ENCODE measurements at places on chromosomes 1 and 21. TPM values are rescaled to one million over a fixed set of nuclear protein-coding genes. Genes with fewer than 3 reads are reported as not detected.

DNA sequence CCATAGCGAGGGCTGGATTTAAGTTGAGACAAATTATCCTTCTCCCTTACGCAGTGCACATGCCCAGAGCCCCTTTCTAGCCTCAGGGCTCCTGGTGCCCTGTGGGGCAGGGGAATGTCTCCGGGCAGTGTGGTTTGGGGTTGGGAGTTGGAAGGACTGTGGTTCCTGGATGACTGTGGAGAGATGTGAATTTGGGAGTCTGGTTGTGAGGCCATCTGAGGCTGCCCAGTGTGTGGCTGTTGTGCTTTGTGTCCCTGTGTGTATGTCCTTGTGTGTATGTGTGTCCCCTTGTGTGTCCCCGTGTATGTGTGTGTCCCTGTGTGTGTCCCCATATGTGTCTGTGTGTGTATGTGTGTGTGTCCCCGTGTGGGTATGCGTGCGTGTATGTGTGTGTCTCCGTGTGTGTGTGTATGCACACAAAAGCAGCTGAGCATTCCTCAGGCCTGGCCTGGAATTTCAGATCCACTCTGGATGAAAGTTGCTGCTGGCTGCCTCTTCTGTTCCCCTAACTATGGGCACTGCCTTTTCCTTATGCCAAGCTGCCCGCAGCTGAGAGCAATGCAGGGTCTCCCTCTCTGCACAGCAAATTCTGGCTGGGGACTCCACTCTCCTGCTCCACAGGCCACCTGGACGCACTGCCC, 65.4 kb downstream of the UBIAD1 start:
- DNase-seq = no peak

DNA sequence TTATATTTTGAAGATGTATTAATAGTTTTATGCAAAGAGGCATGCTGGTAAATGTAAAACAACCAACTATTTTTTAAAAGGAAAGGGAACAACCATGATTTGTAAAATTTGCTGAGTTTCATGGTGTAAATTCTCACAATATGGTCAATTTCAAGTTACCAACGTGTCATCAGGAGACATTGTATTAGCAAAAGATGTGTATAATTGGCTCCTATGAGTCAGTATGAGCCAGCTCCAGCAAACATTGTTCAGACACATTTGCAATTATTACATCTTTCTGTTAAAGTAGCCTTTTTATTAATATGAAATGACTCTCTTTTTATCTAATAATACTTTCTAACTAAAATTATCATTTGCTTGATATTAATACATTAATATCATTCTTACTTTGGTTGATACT, 15.3 kb downstream of the CFH start:
- DNase-seq = no peak

GJC2 gene
- 0.49 TPM for total RNA-seq

DNA sequence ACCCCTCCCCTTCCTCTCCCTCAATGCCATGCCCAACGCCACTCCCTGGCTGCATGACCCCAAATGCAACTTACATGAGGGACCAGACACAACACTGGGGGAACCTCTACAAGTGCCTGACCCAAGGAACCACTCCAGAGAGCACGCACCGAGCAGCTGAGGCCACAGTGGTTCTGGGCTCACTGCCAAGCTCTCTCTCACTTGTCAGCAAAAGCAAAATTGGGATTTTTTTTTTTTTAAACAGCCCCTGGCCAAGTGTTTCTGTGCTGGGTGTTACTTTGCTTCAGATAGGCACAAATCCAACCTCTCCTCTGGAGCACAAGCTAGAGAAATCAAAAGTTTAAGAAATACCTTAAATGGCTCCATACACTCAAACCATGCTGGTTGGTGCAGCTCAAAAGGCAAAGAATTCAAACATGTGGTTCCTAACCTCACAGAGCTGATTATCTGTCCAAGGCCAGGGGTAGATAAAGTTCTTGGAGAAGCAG, 363.0 kb downstream of the SETD4 start:
- peak; percentile 65 for DNase-seq

DNA sequence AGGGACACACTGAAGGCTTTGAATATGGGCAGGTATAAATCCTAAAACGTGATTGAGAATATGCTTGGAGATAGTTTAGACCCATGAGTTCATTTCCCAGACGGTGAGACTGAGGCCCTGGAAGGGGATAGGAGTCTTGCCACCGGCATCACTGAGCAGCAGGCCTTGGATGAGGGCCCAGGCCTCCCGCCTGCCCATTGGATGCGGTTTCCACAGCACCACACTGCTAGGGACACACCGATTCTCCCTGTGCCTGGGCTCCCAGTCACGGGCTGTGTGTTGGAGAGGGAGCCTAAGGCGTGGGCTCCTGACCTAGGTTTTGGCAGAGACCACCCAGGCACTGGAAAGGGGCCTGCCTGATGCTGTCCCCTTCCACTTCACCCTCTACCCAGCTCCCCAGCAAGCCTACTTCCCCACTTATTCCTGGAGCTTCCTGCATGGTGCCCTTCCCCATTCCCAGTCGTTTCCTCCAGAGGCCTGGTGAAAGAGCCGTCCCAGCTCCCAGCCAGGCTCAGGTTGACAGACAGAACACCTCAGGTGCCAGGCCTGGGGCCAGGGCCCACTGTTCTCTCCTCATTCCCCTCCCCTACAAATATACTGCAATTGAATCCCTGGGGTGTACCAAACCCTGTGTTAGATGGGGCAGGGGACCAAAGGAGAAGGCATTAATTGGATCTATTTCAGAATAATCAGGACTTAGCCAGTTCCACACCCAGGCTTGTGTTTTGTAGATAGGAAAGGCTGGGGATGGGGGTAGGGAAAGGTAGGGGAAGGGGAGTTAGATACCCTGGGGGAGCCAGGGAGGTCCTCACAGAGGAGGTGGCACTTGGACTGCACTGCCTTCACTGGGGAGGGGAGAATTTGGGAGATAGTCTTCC, 3.4 kb downstream of the FOXO6 start:
- no peak for DNase-seq

KCNE2 gene
- not detected for total RNA-seq

DNA sequence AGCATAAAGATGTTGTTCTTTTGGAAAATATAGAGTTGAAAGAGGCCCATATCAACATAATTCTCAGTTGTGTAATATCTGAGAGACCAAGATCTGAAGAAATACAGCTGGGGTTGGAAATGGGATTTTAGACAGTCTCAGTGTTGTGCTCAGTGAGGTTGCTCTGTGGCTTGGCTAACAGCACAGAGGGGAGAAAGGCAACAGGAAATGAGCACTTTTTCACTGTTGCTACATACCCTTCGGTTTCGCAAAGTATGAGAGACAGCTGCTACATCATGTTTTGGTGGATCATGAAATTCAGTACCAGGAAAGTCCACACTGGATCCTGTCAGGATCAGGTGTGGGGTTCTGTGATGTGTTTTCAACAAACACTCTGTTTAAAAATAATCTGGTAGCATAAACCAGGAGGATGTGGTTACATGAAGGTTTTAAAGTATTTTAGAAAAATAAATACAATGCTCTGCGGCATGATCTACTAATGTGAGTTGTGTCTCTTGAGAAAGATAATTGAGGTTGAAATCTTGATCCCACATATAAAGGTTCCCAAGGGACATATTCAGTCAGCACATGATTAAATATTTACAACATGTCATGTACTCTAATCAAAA, 7.0 kb upstream of the GPR88 start:
- DNase-seq = no peak

DNA sequence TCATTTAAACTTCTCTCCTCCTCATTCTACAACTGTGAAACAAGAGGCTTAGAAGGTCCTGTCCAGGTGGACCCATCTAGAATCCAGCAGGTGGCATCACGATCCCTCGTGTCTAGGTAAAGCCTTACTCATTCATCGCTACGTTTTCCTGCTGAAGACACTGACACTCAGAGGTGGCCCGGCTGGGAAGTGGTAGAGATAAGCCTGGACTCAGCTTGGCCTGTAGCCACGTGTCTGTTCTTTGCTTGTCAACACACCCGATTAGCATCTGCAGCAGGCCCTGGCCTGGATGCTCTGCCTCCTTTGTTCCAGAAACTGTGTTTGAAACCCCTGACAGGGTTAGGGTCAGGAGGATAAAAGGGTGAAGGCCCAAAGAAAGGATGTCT, 43.4 kb downstream of the PARP1 start:
- no peak for DNase-seq

DNA sequence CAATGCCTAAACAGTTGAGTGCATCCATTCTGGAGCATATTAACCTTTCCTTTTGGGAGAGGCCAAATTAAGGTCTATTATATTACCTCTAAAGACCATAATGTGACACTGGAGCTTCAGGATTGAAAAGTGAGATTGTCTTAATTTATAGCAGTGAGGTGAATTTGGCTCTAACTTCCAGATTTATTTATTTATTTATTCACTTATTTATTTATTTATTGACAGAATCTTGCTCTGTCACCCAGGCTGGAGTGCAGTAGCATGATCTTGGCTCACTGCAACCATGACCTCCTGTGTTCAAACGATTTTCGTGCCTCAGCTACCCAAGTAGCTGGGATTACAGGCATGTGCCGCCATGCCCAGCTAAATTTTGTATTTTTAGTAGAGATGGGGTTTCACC, 19.1 kb downstream of the ZCCHC17 start:
- no peak for DNase-seq

DNA sequence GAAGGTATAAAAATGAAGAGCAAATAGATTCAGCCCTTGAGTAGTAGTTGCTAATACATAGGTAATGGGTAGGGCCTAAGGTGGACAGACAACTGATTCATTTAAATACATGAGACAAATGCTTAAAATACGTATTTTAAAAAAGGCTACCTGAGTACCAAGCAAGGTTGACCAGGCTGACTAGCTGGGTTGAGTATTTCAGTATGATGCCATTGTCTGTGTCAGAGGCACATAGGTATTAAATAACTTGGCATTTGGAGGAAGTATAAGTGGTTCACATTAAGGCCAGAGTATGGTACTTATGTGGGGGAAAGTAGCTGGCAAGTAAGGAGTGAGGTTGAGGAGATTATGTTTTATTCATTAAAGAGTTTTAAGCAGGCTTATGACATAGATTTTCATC, 19.4 kb downstream of the NEK7 start:
- no peak for DNase-seq

DNA sequence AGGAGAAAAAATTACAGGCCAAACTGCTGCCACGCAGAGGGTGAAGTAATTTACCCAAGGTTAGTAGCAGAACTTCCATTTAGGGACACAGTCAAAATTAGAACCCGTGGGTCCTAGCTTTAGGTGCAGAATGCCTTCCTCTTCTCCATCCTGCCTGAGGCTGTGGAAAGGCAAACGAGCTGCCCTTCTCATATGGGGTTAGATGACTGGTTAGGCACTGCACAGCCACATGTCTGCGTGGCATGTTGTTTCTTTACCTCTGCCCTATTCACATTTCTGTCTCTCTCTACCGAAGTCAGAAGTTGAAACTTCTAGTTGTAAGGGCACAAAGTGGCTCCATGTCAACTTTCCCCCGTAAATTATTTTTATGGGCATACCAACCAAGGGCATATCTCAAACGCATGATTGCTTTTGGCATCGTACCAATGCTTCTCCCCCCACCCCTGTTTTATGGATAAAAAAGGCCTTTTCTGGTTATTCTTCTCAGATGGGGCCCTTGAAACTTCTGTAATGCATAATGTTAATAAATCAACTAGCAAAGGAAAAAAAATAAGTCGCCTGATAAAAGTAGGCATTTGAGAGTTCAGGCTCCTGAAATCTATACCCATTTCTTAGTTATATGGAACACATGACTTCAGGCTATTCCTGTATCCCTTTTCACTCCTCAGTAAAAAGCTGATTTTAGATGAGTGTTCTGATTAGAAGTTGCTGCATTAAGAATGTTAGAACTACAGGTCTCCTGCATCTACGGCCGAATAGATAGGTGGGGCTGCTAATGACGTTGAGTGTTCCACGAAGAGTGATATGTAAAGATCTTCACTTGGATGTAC, 139.6 kb upstream of the NRIP1 start:
- no peak for DNase-seq

LAMC2 gene
- 30.7 TPM for total RNA-seq

DNA sequence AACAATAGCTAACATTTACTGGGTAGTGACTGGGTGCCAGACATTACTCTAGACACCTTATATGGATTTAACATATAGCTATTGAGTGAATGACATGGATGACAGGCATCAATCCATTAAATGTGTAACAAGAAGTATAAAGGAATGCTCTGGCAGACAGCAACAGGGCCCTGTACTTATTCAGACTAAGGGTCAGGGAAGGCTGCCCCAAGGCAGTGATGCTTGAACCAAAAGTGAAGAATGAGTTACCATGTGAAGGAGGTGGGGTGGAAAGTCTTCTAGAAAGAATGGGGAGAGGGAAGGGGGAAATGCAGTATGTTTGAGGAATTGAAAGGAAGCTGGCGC, 8.3 kb upstream of the PTPRF start:
- DNase-seq = no peak

TMEM82 gene
- total RNA-seq = 13.1 TPM

DNA sequence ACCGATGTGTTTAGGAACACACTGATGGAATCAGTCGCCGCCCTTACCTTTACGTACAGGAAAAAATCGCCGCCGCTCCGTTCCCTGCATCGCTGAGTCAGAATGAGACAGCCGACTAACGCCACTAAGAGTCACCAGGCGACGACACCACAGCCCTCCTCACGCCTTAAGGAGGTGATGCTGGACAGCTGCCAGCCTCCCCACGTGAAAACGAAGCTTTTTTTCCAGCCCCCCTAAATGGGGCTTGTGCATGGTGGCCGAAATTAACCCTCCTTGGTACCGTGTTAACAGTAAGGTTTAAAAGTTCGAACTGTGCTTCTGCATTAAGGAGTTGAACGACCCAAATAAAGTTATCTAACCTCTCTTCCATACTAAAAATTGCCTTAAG, 511 bp downstream of the DNTTIP2 start:
- DNase-seq = peak; percentile 70

DNA sequence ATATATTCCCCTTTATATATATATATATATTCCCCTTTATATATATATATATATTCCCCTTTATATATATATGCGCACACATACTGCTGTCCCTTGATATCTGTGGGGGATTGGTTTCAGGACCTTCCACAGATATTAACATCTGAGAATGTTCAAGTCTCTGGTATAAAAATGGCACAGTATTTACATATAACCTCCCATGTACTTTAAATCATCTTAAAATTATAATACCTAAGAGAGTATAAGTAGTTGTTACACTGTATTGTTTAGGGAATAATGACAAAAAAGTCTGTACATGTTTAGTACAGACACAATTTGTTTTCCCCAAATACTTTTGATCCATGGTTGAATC, 45.8 kb downstream of the NR5A2 start:
- DNase-seq = no peak

DNA sequence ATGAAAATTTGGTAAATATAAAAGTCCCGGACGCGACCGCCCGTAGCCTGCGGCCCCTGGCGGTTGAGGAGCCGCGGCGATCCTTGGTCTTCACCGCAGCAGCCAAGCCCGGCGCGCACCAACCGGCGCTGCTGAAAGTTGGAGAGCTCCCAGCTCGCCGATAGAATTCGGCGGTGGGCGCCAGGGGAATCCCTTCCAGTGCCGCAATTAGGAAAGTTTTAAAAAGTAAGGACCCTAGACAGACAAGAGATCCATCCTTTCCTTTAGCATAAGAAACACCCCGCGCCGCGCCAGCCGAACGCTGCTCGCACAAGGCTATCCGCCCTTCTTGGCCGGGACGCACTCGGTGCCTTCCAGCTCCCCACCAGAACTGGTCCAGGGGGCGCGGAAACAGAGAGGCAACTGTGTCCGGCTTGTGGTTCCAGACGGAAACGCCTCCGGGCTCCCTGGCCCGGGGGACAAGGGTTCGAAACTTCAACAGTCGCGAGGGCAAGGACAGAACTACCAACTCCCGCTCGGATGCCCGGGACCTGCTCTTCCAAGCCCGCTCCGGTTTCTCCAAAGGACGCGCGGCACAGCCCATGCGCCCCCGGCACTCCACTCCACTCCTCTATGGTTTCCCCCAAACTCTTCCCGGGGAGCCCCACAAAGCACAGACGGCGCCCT, 1.7 kb downstream of the FAM78B start:
- peak; percentile 38 for DNase-seq

OLIG2 gene
- total RNA-seq = not detected

Measured in left colon (tissue), 2 donors.